Lung (tissue), 17 donors: ENCODE measurements at places on chromosomes 13 and 19. TPM values are rescaled to one million over a fixed set of nuclear protein-coding genes. Genes with fewer than 3 reads are reported as not detected.
A peak's percentile ranks its signal among the peaks of the same experiment; 100 is the strongest.

Gene RASGRP4
- total RNA-seq: 4.5 TPM

Gene ACOD1
- not detected for total RNA-seq

Gene ERICH6B
- total RNA-seq: not detected

Gene BCL2L12
- total RNA-seq: 26.1 TPM

Gene ZNF563
- total RNA-seq: 4.9 TPM

DNA sequence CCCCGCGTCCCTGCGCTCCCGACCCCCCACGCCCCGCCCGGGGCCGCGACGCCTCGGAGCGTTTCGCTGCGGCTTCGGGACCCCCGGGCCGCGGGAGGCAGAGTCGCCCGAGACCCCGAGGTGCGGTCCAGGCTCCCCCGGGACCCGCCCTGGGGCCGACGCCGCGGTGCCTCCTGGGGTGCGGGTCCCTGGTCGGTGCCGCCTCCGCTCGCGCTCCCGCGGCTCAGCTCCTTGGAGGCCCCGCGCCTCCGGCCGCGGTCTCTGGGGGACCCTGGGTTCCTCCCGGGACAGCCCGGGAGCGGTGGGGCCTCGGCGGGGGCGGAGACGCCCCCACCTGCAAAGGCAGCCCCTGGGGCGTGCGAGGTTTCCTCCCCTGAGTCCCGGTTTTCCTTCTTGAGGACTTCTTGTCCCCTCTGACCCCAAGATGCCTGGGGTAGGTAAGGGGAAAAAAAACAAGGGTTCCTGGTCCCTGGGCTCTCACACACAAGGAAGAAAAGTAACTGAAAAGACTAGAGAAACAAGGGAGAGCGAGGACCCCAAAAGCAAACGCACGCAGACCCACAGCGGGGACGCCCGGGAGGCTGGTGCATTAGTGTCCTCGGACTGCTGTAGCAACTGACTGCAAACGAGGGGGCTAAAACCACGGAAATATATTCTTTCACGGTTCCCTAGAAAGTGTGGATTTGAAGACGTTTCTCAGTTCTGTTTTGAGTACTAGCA lies 740 bp downstream of the ZNF555 start:
- DNase-seq: peak; percentile 13

DNA sequence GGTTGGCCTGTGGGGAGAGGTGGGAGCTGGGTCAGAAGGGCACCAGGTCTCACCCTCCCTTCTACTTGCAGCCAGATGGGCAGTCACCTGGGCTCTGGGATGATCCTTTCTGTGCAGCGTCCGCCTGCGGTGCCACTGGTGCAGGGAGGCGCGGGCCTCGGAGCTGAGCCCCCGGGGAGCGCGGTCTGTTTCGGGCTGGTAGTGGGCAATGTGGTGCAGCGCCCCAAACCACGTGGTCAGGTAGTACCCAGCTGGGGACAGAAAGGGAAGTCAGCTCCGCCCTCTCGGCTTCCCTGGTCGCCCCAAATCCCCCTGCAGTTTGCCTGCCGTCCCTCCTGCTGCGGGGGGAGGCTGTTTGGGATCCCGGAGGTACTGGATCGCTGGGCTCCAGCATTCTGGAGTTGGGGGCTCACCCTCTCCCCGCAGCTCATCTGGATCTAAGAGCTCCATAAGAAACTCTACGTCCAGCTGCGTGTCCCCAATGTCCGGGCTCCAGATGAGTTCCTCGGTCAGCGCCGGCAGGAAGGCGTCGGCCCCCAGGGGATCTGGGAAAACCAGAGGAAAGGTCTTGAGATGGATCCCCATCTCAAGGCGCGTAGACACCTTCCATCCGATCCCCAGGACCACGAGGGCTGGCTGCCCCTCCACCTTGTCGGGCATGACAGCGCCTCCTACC lies 8.8 kb downstream of the RINL start:
- DNase-seq: peak; percentile 28

GRCh38 chr13:25677956-25678355 lies 306.2 kb downstream of the ATP8A2 start:
- no peak for DNase-seq

GRCh38 chr13:107992542-107992941 lies 222.8 kb downstream of the LIG4 start:
- DNase-seq: no peak

DNA sequence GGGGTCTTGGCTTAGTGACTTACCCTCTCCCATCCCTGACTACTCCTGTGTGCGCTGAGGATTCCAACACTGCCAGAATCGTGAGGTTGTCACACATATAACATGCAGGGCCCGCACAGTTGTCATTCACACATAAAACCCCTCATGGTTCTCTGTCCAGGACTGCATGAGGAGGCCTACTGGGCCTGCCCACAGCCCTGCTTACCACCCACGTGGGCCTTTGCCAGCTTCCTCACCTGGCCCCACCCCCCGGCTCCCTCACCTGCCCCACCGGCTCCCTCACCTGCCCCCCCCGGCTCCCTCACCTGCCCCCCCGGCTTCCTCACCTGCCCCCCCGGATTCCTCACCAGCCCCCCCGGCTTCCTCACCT lies 197.2 kb downstream of the TEX29 start:
- no peak for DNase-seq

DNA sequence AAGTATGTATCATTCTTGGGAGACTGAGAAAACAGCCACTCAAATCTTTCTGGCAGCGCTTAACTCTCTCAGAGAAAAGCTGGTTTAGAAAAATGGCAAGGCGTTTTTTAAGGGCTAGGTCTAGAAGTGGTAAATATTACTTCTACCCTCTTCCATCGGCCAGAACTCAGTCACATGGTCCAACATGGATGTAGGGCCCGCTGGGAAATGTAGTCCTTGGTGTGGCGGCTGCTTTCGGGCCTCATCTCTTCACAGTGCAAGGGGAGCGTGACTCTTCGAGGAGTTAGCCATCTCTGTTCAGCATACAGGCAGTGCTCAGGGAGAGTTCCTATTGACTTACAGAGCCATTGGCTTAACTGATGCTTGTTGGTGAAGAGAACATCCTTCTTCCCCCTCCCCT lies 6.3 kb downstream of the VSTM2B start:
- no peak for DNase-seq
